ENCODE measurements at places on chromosomes 4 and X.
A peak's percentile ranks its signal among the peaks of the same experiment; 100 is the strongest.

DNA sequence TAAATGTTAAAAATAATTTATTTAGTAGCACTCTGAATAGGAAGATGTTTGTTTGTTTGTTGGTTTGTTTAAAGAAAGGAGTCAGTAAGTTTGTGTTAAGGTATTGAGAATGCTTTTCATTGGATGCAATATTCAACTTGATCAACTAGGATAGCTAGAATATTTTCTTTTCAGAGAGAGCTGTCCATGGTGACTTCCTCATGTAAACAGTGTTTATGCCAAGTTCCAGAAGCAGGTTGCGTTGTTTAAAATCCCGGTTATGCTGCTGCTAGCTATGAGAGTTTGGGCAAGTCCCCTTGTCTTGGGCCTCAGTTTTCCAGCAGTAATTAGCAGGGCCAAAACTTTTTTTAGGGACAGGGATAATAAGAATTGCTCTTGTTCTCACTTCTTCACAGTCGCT lies 876.2 kb upstream of the HS3ST1 start:
- no peak for DNase-seq

DNA sequence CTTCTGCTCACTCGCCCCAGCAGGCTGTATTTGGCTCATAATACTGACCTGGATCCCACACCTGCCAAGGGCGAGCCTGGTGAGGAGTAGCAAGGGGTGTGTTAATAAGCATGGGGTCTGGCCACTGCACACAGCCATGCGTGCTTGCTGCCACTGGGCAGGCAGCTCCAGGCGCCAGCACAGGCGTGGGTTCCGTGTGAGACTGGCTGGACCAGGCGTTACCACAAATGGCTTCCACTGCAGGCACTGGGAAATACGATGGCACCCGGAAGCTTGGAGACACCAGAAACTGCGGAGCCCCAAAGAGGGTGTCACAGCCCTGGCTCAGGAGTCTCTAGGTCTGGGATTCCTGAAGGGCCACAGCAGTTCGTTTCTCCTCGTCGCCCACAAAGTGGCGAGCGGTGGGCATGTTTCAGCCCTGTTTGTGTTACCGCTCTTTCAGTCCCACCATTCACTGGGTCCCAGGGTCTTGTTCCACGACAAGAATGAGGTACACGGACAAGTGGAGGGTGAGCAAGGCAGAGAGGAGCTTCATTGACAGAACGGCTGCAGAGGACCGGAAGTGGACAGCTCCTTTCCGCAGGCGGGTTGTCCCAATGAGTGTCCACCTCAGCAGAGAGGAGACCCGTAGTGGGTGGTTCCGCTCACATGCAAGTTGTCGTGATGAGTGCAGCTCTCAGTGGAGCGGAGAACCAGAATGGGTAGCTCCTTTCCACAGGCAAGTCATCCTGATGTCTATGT lies 428.9 kb downstream of the EPHA5 start:
- peak; percentile 68 for DNase-seq

DNA sequence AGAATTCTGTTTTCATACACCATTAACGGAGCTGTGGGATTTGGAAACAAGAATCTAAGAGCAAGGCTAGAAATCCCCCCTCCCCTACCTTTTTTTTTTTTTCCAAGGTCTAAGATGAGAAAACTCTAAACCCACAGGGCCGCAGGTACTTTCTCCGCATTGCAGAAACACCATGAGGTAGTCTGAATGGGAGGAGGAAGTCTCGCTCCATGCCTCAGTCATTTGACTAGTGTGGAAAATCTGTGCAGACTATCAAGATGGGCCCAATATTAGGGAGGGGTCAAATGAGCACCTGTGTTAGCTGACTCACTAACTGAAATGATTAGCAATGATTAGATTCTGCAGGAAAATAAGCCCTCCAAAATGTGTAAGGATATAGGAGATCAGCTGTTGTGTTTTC lies 40.9 kb upstream of the MAP3K15 start:
- no peak for DNase-seq

DNA sequence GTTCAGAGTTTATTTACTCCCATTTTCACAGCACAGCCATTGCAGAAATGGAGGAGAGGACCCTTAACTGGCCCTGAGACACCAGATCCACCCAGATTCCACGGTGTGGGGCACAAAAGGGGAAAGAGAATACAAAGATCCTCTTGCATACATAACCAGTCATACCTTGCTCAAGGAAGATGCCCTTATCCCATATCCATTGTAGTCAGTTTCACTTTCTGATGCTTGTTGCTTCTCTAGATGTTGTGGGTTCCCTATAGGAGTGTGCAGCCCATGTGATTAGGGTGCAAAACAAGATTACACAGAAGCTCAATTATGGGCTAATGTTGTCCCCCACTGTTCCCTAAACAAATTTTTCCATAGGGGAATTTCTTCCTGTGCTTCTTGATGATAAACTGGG lies 1309.0 kb upstream of the PABPC4L start:
- DNase-seq, result no peak

GRCh38 chrX:47723689-47724088 lies 64.7 kb upstream of the UXT start:
- no peak for DNase-seq

GRCh38 chrX:16658284-16658683 lies 8.3 kb downstream of the S100G start:
- DNase-seq, result no peak

- DNase-seq, result no peak
Observed at GRCh38 chrX:53317365-53318069, 36.1 kb upstream of the IQSEC2 start.

- no peak for DNase-seq
Observed at GRCh38 chr4:61162116-61162515, 38.0 kb upstream of the ADGRL3 start.

GRCh38 chr4:182866746-182867145 lies 50.4 kb downstream of the DCTD start:
- DNase-seq, result no peak

DNA sequence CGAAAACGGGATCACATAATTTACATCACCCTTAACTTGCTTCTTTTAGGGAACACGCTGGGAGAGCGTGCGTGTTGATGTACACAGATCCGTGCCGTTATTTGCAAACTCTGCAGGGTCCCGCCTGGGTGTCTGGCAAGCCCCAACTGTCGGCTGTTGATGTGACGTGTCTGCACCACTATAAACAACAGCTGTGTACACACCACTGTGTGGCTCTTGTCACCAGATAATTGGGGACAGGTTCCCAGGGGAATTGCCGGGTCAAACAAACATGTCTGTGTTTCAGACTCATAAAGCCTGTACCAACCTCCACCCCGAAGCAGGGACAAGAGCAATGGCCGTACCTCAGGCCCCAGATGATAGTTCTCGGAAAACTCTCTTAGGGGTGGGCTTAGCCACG lies 105.0 kb upstream of the AFAP1 start:
- DNase-seq, result no peak

GRCh38 chr4:74921490-74921889 lies 11.4 kb upstream of the PARM1 start:
- DNase-seq, result no peak

- no peak for DNase-seq
Observed at GRCh38 chrX:37755025-37755424, 24.8 kb upstream of the CYBB start.

- no peak for DNase-seq
Observed at GRCh38 chr4:67746797-67747495, 7.2 kb downstream of the GNRHR start.

DNA sequence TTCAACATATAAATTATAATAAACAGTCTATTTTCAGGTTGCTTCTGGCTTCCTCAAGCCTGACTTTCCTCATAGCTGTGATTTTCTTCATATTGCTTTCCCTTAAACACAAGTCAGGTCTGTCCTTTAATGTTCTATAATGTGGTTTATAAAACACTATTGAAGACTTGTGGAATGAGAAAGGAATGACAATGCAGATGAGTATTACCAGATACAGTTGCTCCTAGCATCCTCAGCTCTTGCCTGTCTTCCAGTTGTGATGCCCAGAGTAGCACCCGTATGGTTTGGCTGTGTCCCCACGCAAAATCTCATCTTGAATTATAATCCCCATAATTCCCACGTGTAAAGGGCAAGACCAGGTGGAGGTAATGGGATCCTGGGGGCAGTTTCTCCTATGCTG lies 265.7 kb upstream of the BOD1L1 start:
- DNase-seq, result no peak

DNA sequence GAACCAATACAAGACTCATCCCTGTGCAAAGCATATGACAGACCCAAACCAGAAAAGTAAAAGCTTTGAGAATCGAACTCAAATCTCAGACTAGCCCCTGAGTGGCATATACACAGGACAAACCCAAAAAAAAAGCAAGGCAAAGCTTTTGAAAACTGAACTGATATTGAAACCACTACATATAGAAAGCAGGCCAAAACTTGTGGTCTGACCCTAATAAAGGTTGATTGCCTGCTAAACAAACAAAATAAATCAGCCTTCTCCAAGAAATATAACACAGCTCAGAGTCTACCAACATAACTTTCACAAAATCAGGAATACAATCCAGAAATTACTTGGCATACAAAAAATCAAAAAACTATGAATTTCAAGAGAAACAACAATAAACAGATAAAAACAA lies 40.3 kb downstream of the LRBA start:
- DNase-seq, result no peak

- no peak for DNase-seq
Observed at GRCh38 chr4:75714704-75715103, 9.7 kb upstream of the USO1 start.

- no peak for DNase-seq
Observed at GRCh38 chr4:139017861-139018260, 2.3 kb downstream of the NOCT start.

DNA sequence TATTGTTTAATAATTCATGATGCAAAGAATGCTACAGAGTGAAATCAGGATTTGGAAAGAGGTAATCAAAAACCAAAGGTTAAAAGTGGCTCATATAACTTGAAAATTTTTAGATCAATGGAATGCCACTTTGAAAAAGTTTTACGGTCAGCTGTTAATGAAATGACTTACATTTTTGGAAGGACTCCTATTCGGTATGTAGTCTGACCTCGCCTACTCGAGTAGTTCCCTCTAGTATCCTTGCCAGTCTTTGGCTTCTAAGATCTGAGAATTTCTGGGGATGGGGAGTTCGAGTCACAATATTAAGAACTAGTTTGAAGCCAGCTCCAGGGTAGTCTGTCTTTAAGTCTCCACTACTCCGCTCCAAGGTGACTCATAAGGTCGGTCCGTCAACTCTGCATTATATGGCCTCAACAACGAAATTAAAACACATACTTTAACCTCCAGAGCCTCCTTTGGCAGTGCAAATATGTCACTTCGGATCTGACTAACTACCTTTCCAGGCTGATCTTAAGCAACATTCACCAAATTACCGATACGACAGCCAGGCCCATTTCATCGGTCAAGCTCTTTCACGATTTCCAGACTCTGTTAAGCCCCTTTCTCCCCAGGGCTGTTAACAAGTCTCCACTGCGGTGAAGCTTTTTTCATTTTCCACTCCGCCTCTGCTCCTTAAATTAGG lies 733 bp upstream of the NAA15 start:
- no peak for DNase-seq

GRCh38 chr4:153036931-153037482 lies 100.9 kb downstream of the FHDC1 start:
- no peak for DNase-seq

DNA sequence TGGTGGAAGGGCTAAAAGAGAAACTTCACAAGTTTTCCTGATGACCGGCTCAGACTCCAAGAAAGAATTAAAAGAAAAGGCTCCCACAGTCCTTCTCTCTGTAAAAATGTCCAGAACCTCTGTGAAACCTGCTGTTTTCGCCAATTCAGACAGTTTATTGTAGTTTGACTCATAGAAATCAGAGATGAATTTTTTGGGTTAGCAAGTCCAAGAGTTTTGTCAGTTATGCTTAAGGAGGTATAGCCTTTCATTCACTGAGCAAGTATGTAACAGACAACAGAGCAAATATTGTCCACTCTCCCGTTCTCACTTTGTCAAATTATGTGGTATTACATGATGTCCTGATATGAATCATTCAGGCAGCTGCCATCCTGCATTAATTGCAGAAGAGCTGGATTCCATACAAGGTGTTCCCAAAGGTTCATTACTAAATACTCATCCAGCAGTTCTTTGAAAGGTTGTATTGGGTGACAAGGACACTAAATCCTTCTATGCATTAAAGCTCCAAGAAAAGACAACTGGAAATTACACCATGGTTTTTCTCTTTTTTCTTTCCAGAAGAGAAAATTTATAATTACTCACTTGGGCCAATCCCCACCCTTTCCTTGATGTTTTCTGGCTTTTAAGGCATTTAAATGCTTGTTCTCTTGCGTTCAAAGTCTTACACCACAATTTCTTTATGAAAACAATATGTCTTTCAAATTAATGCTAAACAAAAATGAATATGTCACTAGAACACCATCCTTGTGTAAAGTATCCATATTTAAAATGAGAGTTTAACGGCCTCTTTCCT lies 30.0 kb upstream of the PLAC1 start:
- no peak for DNase-seq

All from chondrocyte (in vitro differentiated cells).